ENCODE measurements at places on chromosomes 16 and 17.

GRCh38 chr16:49456763-49457162 lies 83.2 kb downstream of the C16orf78 start:
- no peak for DNase-seq

DNA sequence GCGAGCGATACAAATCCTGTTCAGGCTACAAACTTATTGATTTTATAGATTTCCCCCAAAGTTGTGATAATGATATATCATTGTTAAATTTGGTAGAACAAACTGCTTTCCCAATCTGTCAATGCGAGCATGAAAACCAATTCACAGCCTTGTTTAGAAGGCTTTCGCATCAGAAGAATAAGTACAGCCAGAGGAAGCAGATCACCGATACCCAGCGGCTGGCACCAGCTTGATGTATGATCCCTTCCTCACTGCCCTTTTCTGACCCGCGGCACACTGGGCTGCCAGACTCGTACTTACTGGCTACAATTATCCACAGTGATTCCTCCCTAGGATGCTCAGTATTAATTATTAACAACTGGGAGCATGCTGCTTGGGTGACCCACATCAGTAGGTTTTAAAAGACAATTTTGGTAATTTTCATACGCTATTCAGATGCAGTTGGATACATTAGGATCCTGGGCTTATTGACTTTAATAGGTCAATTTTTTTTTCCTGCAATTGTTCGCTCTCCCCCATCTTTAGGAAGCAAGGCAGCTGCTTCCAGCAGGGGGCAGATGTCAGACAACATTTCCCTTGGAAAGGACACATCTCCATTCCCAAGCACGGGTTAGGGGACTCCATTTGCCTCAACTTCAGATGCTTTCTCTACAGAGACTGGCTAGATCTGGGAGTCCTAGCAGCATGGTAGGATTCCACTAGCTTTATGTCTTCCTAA lies 582.7 kb upstream of the PSMD7 start:
- peak; percentile 5 for DNase-seq

GRCh38 chr17:19705771-19706770 lies 10.3 kb downstream of the SLC47A2 start:
- no peak for DNase-seq

GRCh38 chr17:3754066-3754457 lies 30.4 kb downstream of the HASPIN start:
- no peak for DNase-seq

DNA sequence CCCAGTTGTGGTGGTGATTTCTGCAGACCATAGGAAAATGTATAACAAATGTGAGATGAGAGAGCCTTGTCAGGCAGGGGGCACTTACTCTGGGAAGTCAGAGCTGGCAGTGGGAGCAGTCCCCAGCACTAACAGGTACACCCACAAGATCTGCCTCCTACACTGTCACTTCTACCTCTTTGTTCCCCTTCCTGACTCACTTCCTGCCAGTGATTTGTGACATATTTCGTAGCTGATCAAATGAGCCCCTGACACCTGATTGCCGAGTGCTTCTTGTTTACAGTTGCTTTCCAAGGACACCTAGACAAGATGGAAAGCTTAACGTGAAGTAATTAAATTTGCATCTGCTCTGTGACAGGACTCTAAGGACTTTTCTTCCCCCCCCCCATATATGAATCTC lies 40.5 kb downstream of the FTO start:
- no peak for DNase-seq

DNA sequence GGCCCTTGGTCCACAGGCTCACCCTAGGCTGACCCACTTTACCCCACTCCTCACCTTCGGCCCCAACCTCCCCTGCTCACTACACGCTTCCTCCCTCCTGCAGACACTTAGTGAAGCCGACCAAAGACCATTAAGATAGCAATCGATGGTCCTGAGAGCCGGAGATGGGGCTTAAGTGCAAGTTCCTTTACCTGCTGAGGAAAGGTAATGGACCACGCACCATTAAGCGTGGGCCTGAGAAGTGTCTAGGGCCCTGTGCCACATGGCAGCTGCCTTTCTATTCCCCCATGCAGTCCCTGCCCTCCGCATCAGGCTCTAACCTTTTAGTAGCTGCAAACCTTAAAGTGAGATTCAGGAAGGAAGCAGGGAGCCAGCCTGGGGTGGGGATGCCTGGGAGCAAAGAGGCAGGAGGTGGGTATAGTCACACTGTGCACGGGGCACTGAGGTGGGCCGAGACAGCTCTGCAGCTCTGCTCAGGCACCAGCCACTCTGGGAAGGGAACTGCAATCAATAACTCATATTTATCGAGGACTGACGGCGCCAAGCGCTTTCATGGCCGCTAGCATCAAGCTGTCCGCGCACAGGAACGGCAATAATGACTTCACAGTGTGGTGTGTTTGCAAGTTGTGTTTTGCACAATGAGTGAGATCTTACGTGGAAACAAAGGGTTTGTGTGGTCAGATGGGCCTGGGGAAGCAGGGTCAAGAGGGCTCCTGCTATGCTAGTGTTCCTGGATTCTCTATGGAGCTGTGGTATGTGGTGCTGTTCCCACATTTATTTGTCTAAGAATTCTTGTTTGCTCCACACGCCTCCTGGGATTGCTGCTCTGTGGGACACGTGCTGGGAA lies 84.9 kb upstream of the CDC42EP4 start:
- DNase-seq: no peak

- DNase-seq: no peak
Measured at GRCh38 chr17:78398390-78398789, 19.9 kb downstream of the PGS1 start.

DNA sequence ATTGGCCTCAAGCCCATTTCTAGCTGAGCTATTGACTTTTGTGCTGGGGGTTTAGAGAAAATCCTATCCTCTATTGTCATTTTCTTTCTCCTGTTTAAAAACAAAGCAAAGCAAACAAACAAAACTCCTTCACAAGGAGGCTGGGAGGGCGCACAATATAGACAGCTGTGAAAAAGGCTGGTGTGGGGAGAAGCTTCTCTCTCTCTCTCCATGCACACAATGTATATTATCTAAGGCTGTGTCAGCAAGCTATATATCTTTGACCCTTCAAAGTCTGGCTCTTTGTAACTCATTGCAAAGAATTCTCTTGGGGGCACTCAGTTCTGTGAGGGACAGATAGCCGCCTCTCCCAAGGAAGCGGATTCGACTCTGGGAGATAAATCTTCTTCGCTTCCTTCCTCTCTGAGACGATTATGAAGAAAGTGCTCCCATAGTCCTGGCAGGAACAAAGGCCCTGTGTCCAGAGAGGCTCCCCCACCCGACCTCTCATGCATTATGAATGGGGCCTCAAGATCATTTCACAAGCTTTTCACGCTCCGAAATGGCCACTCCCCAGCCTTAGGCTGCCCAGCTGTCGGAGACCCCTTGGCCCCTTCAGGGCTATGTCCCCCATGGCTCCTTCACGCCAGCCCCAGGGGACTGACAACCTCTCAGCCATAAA lies 33.2 kb upstream of the MEAK7 start:
- no peak for DNase-seq
